Smooth muscle cell of the coronary artery (primary cell): ENCODE measurements at places on chromosomes 3 and 15. TPM values are rescaled to one million over a fixed set of nuclear protein-coding genes. Genes with fewer than 3 reads are reported as not detected.

The TEX9 gene
- 2.0 and 4.1 TPM in 2 replicates for total RNA-seq

The IGSF10 gene
- total RNA-seq, result 0.15 and 18.5 TPM in 2 replicates

The ISLR gene
- total RNA-seq, result 44.8 and 87.3 TPM in 2 replicates

The DPPA2 gene
- not detected in 2 replicates for total RNA-seq

The PDE12 gene
- 8.5 and 11.3 TPM in 2 replicates for total RNA-seq

The TUSC7 gene
- not detected in 2 replicates for total RNA-seq

The SRGAP3 gene
- total RNA-seq, result 1.4 and 5.5 TPM in 2 replicates

The PPP1R14D gene
- total RNA-seq, result not detected in 2 replicates

The TM4SF4 gene
- total RNA-seq, result 1.2 TPM in 1 of 2 replicates, not detected in the other

The ADGRG7 gene
- total RNA-seq, result 0.12 TPM in 1 of 2 replicates, not detected in the other

The CPEB1 gene
- 1.7 and 13.8 TPM in 2 replicates for total RNA-seq

The TMC3 gene
- 13.7 TPM in 1 of 2 replicates, not detected in the other for total RNA-seq

The CISH gene
- total RNA-seq, result 0.94 and 0.98 TPM in 2 replicates

The SLC22A13 gene
- 0.15 and 0.94 TPM in 2 replicates for total RNA-seq

The NOX5 gene
- 0.08 and 0.12 TPM in 2 replicates for total RNA-seq

The GREM1 gene
- total RNA-seq, result 5.0 and 527 TPM in 2 replicates

The ZNF860 gene
- total RNA-seq, result under 0.01 and 0.38 TPM in 2 replicates

The ITGA11 gene
- total RNA-seq, result 26.3 and 65.5 TPM in 2 replicates

The RAP2B gene
- 19.0 and 38.8 TPM in 2 replicates for total RNA-seq

The DNAH1 gene
- 1.7 and 8.3 TPM in 2 replicates for total RNA-seq

The IL20RB gene
- 0.53 and 13.2 TPM in 2 replicates for total RNA-seq

The CHRM5 gene
- 0.15 TPM in 1 of 2 replicates, not detected in the other for total RNA-seq

The CASR gene
- total RNA-seq, result under 0.01 TPM in 1 of 2 replicates, not detected in the other

The IQCF5 gene
- total RNA-seq, result not detected in 2 replicates

The CD200R1 gene
- total RNA-seq, result 0.08 TPM in 1 of 2 replicates, not detected in the other

The C2CD4A gene
- total RNA-seq, result 0.98 TPM in 1 of 2 replicates, not detected in the other
